ENCODE measurements at places on chromosomes 5 and 9. TPM values are rescaled to one million over a fixed set of nuclear protein-coding genes. Genes with fewer than 3 reads are reported as not detected.

GRCh38 chr9:132498531-132499210, 83.7 kb upstream of the BARHL1 start:
- no peak for DNase-seq

DNA sequence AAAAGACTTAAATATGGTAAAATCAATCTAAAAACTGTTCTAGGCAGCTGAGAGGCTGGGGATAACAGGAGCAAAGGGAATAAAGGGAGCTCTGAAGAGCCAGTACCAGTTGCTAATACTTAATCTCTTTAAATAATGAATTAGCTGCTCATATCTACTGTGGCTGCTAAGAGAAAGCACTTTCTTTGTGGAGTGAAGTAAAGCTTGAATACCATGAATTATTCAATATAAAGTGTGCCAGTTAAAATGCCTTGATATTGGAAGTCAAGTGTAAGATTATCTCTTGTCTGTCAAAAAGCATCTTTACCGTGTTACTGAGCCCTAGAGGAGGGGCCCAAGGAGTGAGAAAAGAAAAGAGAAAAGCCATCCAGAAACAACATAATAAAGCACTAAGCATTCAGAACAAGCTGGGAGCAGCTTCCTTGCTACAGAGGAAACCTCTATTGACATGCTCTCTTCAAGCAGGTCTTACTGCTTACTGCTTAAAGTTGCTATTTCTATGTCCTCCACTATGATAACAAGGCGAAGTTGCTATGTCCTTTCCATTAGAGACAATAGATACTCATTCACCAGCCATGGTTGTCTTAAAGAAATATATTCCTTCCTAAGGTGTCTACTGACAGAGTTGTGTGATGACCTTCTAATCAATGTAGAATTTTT, 297.4 kb downstream of the CETN3 start:
- DNase-seq, result no peak

DNA sequence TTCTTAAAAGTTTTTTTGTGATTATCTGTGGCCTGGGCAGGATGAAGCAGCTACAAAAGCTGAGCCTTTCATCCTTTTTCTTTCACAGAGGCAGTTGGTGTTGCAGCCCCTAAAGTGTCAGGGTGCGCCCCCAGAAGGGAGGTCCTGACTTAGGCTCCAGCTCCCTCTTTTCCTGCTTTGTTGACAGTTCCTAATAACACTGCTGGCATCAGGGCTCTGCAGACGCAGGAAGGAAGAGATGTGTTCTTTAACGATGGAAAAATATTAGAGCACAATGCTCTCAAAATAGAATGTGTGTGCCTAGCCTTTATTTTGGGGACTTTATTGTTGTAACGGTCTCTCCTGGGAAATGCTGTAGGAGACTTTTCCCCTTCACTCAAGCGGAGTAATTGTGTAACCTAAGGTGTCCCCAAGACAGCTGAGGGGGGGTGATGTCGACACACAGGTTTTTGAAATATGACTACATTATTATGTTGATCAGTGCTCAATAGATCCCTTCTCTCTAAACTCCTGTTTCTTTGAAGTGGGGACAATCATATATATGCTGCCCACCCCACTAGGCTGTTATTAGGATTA, 135.6 kb downstream of the SEMA6A start:
- DNase-seq, result no peak

GRCh38 chr5:3996707-3997336, 401.2 kb downstream of the IRX1 start:
- DNase-seq, result no peak

- DNase-seq, result no peak
Observed at GRCh38 chr9:123267481-123268198, 746 bp downstream of the STRBP start.

- no peak for DNase-seq
Observed at GRCh38 chr9:4704129-4704528, 24.8 kb downstream of the CDC37L1 start.

- DNase-seq, result no peak
Observed at GRCh38 chr9:731474-731873, 110.0 kb upstream of the DMRT1 start.

DNA sequence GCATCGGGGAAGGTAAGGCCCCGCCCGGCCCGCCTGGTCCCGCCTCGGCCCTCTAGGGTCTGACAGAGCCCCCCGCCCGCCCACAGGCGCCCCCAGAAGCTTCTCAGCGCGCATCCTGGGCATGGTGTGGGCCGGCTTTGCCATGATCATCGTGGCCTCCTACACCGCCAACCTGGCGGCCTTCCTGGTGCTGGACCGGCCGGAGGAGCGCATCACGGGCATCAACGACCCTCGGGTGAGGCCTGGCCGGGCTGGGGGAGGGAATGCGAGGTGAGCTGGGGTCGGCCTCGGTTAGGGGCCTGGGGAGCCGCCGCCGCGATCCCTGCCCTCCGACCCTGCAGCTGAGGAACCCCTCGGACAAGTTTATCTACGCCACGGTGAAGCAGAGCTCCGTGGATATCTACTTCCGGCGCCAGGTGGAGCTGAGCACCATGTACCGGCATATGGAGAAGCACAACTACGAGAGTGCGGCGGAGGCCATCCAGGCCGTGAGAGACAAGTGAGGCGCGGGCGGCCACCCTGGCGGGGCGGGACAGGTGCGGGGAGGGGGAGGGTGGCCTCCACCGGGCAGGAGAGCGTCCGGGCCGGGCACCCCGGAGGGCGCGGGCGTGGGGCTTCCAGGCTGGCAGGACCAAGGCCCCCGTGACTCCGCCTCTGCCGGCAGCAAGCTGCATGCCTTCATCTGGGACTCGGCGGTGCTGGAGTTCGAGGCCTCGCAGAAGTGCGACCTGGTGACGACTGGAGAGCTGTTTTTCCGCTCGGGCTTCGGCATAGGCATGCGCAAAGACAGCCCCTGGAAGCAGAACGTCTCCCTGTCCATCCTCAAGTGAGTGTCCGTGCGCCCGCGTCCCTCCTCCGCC, 7.1 kb downstream of the LRRC26 start:
- DNase-seq, result no peak

- DNase-seq, result no peak
Observed at GRCh38 chr9:111957856-111958631, 61.4 kb downstream of the UGCG start.

GRCh38 chr9:112002131-112002846, 105.7 kb downstream of the UGCG start:
- DNase-seq, result no peak

- DNase-seq, result no peak
Observed at GRCh38 chr9:87613265-87614111, 112.4 kb upstream of the CTSL start.

GRCh38 chr5:19047277-19047676, 940.7 kb downstream of the CDH18 start:
- no peak for DNase-seq

DNA sequence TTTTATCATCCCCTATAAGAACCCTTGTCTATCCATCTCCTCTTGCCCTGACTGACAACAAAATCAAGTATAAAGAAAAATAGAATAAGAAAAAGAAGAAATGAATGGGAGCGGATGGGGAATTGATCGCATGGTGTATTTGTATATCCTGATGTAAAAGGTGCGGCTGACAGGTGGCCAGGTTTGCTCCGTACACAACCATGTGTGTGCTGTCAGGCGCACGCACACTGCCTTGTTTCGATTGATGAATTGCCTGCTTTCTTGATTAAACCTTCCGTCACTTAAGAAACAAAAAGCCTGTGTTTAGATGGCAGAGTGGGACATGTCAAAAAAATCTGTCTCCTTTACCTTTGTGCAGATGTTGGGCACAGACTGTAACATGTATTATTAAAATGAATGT, 102.6 kb downstream of the MVB12B start:
- DNase-seq, result no peak

Gene OR1J2
- not detected for total RNA-seq

Gene FREM1
- total RNA-seq, result 8.2 TPM

Gene DEPDC1B
- 117 TPM for total RNA-seq

Gene FAM221B
- not detected for total RNA-seq

Gene ADAMTS2
- total RNA-seq, result 18.9 TPM

Gene C5orf34
- total RNA-seq, result 0.69 TPM

Gene CORO2A
- 129 TPM for total RNA-seq

Gene APBA1
- total RNA-seq, result 10.7 TPM

Gene GAPT
- 4.7 TPM for total RNA-seq

Gene MARVELD2
- total RNA-seq, result 47.1 TPM

Gene GNA14
- total RNA-seq, result 11.3 TPM

Data from mucosa of gallbladder (tissue), 1 donor.